RCC 7860 (cell line): ENCODE measurements at places on chromosomes 7 and 10.
A peak's percentile ranks its signal among the peaks of the same experiment; 100 is the strongest.

DNA sequence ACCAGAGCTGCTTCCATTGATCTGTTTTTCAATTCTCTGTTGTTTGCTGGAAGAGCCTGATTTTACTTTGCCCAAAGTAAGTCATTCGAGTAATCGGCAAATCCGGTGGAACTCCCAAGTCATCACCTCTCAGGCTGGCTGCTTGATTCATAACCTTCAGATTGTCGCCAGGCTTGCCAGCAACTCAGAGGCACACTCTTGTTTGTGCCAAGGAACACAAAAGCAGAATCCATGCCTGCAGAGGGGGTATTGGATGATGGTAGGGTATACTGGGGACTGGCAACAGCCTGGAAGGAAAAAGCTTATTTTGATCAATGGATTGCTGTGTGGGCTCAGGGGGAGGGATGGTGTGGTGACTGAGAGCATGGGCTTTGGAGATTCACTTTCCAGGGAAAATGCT, 542.4 kb downstream of the SORCS3 start:
- DNase-seq = no peak

GRCh38 chr10:36779238-36779846, 346.1 kb upstream of the ANKRD30A start:
- peak; percentile 24 for DNase-seq

- DNase-seq = no peak
Observed at GRCh38 chr7:29957521-29958310, 31.9 kb downstream of the SCRN1 start.

GRCh38 chr7:129108581-129108980, 35.9 kb upstream of the TSPAN33 start:
- DNase-seq = peak; percentile 64

GRCh38 chr10:124040451-124041188, 52.8 kb downstream of the CHST15 start:
- no peak for DNase-seq

- DNase-seq = no peak
Observed at GRCh38 chr10:118392761-118393160, 50.6 kb upstream of the FAM204A start.

- DNase-seq = peak; percentile 46
Observed at GRCh38 chr7:112199035-112199655, 7.1 kb downstream of the DOCK4 start.

DNA sequence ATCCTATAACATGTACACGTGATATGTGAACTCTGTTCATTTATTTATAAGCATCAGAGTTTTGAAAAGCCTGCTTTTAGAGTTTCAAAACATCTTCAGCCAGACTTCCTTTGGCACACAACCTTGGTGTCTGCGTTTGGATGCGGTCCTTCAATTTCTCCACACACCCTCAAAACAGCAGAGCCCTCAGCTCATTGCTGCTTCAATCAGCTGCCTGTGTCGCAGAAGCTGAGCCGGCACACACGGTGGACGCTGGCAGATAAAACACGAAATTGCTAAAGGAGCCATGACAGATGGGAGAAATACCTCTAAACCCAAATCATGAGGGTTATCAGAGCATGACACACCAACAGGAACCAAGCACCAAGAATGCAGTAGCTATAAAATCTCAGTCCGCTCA, 396.4 kb upstream of the AKR1E2 start:
- DNase-seq = no peak

GRCh38 chr10:80583685-80584084, 46.0 kb downstream of the SH2D4B start:
- DNase-seq = no peak

DNA sequence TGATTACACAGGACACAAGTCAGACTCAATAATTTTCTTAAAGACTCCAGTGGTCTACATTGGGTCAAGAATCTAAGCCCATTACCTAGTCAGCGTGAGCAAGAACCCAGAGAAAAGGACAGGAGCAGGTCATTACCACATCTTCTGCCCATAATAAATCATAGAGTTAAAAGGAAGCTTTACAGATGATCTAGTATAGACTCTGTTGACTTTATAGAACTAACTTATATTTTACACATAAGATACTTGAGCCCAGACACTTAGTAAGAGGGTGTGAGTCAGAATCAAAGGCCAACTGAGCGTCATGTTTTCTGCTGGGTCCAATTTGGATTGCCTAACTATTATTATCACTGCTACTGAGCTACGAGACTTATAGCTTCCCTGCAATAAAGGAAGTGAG, 206.1 kb upstream of the NPSR1 start:
- peak; percentile 57 for DNase-seq

DNA sequence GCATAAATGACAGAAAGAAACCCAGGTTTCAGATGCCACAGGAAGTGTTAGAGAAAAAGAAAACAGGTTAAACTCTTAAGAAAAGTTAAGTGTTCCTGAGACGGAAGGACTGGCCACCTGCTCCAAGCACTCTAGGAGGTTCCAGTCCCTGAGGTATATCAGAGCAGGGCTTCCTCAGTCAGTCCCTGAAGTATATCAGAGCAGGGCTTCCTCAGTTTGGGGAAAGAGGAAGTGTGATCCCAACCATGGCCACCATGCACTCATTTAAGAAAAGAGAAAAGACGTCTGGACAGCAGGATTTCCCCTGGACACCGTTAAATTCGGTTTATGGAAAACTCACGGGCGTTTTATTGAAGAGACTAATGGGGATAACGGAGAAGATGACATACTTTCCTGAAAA, 133.4 kb upstream of the PFKP start:
- no peak for DNase-seq

- DNase-seq = no peak
Observed at GRCh38 chr10:19488592-19489280, 327.5 kb upstream of the PLXDC2 start.

GRCh38 chr7:4227105-4228010, 454.7 kb upstream of the FOXK1 start:
- DNase-seq = no peak

- DNase-seq = no peak
Observed at GRCh38 chr10:28282336-28282735, 20.5 kb downstream of the MPP7 start.

DNA sequence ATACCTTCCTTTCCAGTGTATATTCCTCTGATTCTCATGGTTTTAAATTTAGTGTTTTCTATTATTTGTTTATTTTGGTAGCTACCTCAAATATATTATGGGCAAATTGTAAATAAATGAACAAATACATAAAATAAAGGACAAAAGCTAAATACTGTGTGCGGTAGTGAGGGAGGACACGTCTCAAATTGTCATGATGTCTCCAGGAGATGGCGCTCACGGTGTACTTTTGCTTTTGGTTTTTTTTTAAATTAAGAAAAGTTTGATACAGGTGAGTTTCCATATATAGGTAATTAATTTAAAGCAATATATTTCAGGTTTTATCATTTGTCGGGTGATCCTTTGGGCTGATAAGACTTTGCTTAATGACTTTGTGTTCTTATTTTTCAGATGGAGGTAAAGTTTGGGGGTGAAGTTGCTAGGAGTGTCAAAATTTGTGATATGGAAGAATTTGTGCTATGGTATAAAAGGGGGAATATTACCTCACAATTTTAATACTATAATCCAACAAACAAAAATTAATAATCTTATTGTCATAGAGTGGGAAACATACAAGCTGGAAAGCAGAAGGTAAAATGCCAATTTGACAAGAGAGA, 68.4 kb upstream of the TMEM229A start:
- DNase-seq = no peak

DNA sequence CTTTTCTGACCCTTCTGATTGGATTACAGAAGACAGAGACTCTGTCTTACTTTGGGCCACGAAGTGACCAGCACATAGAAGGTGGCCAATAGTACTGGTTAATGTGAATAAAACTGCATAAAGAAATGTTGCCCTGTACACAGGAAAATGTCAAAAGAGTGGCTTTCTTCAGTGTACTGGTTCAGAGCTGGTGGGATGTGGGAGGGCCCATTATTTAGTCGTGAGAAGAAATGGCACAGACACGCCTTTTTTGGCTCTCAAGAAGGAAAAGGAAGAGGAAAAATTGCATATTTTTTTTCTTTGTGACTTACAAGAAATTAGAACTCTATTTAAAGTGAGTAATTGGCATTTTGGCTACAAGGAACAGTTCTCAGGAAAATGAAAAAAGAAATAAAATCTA, 129.7 kb downstream of the DGKI start:
- no peak for DNase-seq

DNA sequence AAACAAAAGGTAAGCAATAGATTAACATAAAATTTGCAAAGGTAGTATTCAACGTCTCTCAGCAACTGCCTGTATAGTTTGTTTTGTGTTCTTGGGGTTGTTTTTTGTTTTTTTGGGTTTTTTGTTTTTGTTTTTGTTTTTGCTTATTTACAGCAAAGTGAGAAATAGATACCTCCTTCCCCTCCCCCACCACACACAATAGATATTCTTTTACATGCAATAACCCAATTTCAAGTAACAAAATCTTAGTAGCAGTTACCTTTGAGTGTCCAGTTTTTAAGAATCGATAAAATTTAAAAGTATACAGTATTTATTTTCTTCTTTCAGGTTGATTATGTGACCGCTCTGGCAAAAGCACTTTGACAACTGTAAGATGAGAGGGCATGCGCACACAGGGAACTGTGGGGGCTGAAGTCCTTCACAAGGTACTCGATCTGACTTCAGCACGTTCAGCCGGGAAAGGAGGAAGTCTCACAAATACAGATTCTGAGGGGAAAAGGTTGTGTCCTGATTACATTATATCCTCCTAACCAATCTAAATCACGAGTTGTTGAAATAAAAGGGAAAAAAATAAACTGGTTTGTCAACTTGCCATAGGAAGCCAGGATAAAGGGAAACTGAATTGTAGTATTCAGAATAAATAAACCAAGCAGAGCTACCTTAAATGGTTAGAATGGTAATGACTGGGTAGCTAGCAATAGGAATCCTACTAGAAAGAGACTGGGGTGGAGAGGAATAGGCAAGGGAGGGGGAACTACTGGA, 47.8 kb downstream of the CPEB3 start:
- peak; percentile 37 for DNase-seq

DNA sequence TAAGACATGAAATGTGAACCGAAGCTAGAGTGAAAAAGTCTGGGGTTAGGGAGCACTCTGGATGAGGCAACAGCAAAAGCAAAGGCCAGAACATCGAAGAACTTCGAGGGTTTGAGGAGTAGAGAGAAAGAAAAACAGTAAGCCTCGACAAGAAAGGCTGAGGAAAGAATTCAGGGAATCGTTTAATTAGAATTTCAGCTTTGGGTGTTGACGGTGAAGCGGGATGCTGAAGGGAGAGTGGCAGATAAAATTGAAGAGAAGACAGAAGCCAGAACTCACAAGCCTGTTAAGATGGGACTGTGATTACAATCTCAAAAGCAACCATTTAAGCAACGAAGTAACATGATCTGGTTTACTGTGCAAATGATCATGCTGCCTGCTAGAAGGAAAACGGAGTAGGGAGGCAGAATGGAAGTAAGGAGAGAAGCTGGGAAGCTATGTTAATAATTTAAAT, 2.1 kb downstream of the TRDMT1 start:
- DNase-seq = peak; percentile 29

DNA sequence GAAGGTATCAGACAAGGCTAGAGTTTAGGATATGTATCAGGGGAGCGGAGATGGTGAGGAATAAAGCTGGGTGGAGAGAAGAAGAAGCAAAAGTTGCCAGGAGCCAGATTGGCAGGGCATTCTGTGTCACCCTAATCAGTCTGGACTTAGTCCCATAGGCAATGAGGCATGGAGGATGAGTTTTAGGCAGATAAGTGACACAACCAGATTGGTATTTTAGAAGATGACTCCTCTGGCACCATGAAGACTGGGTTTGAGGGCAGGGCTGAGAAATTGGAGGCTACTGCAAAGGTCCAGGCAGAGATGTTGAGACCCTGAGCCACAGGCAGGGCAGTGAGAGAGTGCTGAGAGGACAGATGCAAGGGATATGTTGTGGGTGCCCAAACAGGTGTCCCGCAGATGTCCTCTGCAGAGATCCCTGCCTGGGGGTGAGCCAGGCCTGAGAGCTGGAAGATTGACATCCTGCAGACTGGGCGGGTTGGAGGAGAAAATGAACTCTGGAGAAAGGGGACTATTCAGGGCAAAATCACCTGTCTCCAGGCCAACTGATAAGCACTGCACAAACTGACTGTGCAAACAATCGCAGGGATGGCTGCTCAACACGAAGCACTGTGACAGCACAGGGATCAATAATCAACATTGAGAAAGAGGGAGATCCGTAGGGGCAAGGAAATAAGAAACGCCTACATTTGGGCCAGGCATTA, 11.9 kb upstream of the HABP2 start:
- DNase-seq = peak; percentile 96

- DNase-seq = no peak
Observed at GRCh38 chr10:103855424-103855823, at the start of gene SH3PXD2A. SH3PXD2A (minus strand) TSS chr10:103855576; CDS start chr10:103855266, 310 bp downstream.

- DNase-seq = no peak
Observed at GRCh38 chr10:83272666-83273434, 866.5 kb upstream of the GHITM start.

- DNase-seq = no peak
Observed at GRCh38 chr7:143426479-143427142, 16.6 kb upstream of the TAS2R60 start.

DNA sequence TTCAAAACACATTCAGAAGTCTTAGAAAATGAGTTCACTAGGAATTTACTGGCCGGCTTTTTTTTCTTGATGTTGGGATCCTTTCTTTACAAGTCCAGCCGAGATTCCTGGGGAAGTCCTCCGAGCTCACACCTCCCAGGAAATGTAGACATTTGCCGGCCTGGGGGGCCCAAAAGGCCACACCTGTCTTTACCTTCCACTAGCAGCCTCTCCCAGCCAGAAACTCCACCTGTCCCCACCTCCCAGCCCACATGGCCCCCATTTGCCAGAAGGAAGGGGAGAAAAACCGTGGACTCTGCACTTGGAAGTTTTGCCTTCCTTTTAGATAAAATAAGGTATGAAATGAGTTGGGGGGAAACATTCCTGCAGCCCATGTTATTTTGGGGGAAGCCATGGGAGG, 27.6 kb upstream of the EMX2 start:
- DNase-seq = no peak

DNA sequence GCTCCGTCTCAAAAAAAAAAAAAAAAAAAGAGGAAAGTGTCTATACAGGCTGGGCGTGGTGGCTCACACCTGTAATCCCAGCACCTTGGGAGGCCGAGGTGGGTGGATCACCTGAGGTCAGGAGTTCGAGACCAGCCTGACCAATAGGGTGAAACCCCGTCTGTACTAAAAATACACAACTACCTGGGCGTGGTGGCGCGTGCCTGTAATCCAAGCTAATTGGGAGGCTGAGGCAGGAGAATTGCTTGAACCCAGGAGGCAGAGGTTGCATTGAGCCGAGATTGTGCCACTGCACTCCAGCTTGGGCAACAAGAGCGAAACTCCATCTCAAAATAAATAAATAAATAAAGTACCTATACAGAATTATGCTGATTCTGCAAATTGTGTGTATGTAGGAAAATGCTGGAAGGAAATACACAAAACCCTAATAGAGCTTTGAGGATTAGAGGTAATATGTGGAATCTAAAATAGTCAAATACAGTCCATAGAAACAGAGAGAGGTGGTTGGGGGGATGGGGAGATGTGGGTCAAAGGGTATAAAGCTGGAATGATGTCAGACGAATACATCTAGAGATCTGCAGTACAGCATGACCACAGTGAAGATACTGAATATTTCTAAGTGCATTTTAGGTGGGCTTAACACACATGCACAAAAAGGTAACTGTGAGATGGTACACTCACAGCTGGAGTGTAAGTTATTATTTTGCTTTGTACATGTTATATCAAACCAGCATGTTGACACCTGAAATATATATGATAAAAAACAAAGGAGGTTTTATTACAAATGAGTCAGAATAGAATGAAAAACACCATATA, 174.5 kb upstream of the KLF14 start:
- no peak for DNase-seq

GRCh38 chr7:143511593-143512047, 33.9 kb downstream of the TAS2R41 start:
- DNase-seq = no peak

- peak; percentile 44 for DNase-seq
Observed at GRCh38 chr7:98879198-98879978, 1.1 kb downstream of the TRRAP start.
